ENCODE measurements at places on chromosomes 1 and 21. TPM values are rescaled to one million over a fixed set of nuclear protein-coding genes. Genes with fewer than 3 reads are reported as not detected.
A peak's percentile ranks its signal among the peaks of the same experiment; 100 is the strongest.

- DNase-seq: no peak
Measured at GRCh38 chr1:225847610-225848009, 34.6 kb downstream of the TMEM63A start.

- DNase-seq: no peak
Measured at GRCh38 chr1:7388141-7388487, 383.0 kb upstream of the VAMP3 start.

DNA sequence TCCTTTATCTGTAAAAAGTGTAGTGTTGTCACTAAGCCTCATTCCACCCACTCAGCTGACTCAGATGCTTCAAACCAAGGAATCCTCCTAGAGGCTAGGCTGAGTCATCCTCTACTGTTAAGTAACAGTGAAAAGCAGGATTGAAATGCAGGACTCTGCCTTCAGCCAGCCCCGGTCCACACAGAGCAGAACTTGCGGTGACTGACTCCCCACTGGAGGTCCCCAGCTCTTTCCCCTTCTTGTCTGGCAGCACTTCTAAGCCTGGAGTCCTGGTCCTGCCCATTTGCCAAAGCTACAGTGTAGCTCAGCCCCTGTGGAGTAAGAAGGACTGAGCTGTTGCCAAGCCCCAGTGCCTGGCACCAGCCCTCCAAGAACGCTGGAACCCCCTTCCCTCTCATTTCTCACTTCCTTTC lies 1.7 kb downstream of the RAB7B start:
- DNase-seq: peak; percentile 88

GRCh38 chr21:45545691-45546531 lies 3.7 kb upstream of the SLC19A1 start:
- DNase-seq: no peak

DNA sequence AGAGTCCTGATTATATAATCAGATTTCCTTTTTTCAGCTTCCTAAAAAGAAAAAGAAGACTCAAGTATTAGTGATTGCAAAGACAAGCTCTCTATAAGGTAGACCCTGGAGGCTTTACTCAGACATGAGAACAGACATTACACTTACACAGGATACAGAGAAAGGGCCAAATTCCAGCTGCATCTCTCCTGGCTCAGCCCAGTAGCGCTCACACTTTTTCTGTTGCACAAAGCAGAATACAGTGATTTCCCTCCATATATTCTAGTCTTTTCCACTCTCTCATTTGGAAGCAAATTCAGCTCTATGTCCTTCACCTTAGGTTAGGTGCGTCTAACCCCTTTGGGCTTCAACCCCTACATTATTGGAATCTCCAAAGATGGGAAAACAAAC lies 15.1 kb downstream of the PTPN22 start:
- no peak for DNase-seq

DNA sequence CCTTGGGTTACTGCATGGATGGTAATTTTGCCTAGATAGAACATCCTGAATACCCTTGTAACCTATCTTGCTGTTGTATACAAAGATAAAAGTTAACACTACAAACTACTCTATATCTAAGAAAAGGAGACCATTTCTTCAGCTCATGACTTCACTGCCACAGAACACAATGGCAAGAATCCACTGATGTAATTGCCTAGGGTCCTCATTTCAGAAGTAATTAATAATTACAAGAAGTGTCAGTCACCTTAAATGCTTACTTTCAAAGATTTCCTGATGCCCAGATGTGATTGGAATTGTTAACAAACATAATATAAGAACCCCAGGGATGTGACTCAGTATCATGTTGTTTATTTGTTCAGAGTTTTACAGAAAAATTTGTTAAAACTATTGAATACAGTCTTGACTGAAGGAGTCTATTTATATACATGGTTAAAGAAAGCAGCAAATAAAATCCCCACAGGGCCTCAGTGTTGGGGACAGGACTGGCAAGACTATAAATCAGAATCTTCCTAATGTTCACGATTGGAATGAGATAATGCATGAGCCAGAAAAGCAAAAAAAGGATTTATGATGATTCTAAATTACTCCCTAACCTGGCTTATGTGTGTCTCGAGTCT lies 83.9 kb downstream of the CRB1 start:
- no peak for DNase-seq

GRCh38 chr21:44463724-44464123 lies 8.4 kb downstream of the LRRC3 start:
- DNase-seq: no peak

GRCh38 chr1:45585110-45585426 lies 1.2 kb downstream of the NASP start:
- DNase-seq: no peak

DNA sequence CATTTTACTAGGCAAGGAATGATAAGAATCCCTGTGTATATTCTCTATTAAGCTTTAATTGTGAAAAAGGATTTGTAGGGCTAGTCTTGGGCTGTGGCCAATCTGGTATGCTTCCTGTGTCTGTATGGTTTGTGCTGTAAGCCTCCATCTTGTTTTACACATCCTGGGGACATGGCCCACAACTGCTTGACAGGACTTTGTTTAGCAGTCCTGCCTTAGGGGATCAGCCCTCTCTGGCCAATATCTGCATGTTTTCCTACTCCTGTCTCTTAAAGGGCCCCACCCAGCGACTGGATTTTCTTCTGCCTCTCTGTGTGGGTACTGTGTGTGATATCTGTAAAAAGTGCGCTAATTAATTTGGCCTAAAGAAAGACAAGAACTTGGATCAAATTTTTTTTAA lies 813.2 kb downstream of the PLA2G4A start:
- no peak for DNase-seq

DNA sequence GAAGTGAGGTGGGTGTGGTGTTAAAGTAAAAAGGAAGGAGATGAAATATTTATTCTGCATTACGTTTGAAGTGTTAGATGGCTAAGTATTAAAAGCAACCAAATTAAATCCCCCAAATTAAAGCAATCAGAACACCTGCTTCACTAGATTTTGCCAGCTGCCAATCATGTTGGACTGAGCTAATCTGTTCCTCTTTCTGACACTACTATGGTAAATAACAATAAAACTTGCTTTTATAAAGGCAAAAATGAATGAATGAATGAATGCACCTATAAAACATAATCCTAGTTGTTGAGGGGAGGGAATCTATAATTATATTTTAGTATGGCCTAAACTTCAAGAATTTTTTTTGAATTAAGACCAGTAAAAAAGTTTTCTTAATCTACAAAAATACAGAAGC lies 51.0 kb downstream of the RAB3GAP2 start:
- no peak for DNase-seq

DNA sequence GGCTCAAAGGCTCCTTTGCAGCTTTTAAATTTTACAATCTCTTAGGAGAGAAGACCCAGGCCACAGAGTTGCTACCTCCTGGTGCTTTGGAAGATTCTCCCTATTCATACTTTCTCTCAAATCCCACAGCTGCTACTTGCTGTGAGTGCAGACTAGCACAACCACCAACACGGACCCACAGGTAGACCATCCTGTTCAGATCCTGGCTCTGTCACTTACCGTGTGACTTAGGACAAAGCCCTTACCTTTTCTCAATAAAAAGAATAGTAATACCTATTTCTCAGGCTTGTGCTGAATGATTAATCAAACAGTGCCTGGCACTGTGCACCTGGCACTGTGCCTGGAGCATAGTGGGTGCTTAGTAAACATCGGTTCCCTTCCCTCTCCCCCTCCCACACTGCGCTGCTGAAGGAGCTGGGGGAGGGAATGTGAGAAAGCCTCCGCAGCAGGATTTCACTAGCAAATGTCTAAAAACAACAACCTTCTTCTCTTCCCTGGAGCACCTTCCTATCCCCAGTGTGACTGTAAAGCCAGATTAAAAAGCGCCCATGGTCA lies 81.7 kb downstream of the PGM1 start:
- DNase-seq: no peak

- DNase-seq: no peak
Measured at GRCh38 chr1:186409091-186409490, 33.5 kb downstream of the ODR4 start.

KRTAP19-1 gene
- total RNA-seq: not detected

TRIM58 gene
- not detected for total RNA-seq

NBPF19 gene
- 5.3 TPM for total RNA-seq

CNR2 gene
- total RNA-seq: not detected

All from A172 (cell line).